ENCODE measurements at places on chromosomes 2 and 18. TPM values are rescaled to one million over a fixed set of nuclear protein-coding genes. Genes with fewer than 3 reads are reported as not detected.

Gene CPO
- not detected for total RNA-seq

Gene DES
- total RNA-seq, result 5.2 TPM

Gene CFC1
- total RNA-seq, result not detected

Gene SLC23A3
- 1.2 TPM for total RNA-seq

Gene HOXD12
- total RNA-seq, result not detected

Gene SERPINB13
- total RNA-seq, result not detected

DNA sequence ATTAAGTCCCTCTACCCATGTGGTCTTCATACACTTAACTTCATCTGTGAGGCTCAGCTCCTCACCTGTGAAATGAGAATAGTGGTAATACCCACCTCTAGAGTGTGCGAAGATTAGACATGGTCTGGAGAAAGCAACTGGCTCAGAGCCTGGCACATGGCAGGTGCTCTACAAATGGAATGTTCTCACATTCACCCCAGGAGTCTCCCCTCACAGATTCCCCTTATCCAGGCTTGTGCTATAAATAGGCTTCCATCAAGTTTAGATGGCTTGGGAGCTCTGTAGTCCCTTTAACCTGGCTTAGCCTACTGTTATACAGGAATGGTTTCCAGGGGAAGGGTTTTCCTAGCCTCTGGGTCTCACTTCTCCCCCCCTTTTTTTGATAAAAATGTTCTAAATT lies 455.9 kb downstream of the RNF144A start:
- no peaks in the 10 kb centered on the region for H3K27me3 ChIP-seq
- no peaks in the 10 kb centered on the region for H3K4me1 ChIP-seq
- no peaks in the 10 kb centered on the region for H3K36me3 ChIP-seq
- H3K27ac ChIP-seq, result no peak overlapping the region

GRCh38 chr2:70212298-70212932 lies 21.6 kb upstream of the C2orf42 start:
- no peak overlapping the region for H3K27ac ChIP-seq
- DNase-seq, result no peak
- H3K27me3 ChIP-seq, result no peaks in the 10 kb centered on the region
- H3K4me3 ChIP-seq, result no peak overlapping the region
- H3K36me3 ChIP-seq, result peaks cover 42% of the 10 kb centered on the region
- H3K4me1 ChIP-seq, result no peaks in the 10 kb centered on the region

GRCh38 chr2:121427187-121427689 lies 103.4 kb upstream of the RNU4ATAC start:
- H3K4me1 ChIP-seq, result peaks cover 9% of the 10 kb centered on the region
- no peak overlapping the region for H3K27ac ChIP-seq
- no peak overlapping the region for H3K4me3 ChIP-seq
- DNase-seq, result no peak

- no peak for DNase-seq
- no peak overlapping the region for H3K4me3 ChIP-seq
- no peaks in the 10 kb centered on the region for H3K27me3 ChIP-seq
- H3K36me3 ChIP-seq, result no peaks in the 10 kb centered on the region
Measured at GRCh38 chr2:209308415-209308814, 115.4 kb upstream of the MAP2 start.

GRCh38 chr18:63562284-63562683 lies 20.1 kb downstream of the SERPINB12 start:
- no peak overlapping the region for H3K27ac ChIP-seq
- H3K4me1 ChIP-seq, result no peaks in the 10 kb centered on the region
- no peaks in the 10 kb centered on the region for H3K36me3 ChIP-seq
- H3K27me3 ChIP-seq, result no peaks in the 10 kb centered on the region

- DNase-seq, result no peak
- H3K27me3 ChIP-seq, result peaks cover 38% of the 10 kb centered on the region
- H3K4me3 ChIP-seq, result no peak overlapping the region
- H3K4me1 ChIP-seq, result peaks cover 13% of the 10 kb centered on the region
Measured at GRCh38 chr2:72141881-72142451, 5.7 kb downstream of the CYP26B1 start.

Data from astrocyte (in vitro differentiated cells and primary cell).